ENCODE measurements at places on chromosomes 12 and 14. TPM values are rescaled to one million over a fixed set of nuclear protein-coding genes. Genes with fewer than 3 reads are reported as not detected.

DNA sequence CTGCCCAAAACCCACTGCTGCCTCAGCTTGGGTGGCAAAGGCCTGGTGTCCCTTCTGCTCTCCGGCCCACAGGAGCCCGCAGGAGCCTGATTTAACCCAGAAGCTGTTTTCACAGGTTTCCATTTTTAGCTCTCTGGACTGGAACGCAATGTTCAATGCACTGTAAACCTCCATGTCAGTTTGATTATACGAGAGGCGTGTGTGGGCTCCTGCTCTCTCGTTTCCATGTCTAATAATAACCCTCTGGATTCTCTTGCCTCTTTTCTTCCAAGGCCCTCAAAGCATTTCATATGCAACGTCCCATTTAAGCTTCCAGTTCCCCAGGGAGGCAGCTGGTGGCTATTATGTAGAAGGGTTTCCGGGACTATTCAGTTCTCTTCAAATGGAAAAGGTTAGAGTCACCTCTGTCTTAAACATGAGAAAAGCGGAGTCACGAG, 161.1 kb downstream of the SUDS3 start:
- no peaks in the 10 kb centered on the region for H3K36me3 ChIP-seq
- no peak for DNase-seq
- no peaks in the 10 kb centered on the region for H3K4me1 ChIP-seq
- no peak overlapping the region for H3K4me3 ChIP-seq
- H3K27ac ChIP-seq, result no peak overlapping the region

Gene TBC1D30
- polyA plus RNA-seq, result 0.13 TPM

GRCh38 chr14:77276959-77277358, 6.0 kb upstream of the NGB start:
- no peak for DNase-seq
- H3K4me1 ChIP-seq, result no peaks in the 10 kb centered on the region
- H3K4me3 ChIP-seq, result no peak overlapping the region
- H3K27me3 ChIP-seq, result no peaks in the 10 kb centered on the region

Gene SLC6A15
- not detected for polyA plus RNA-seq

GRCh38 chr14:86654558-86655184, 1124.7 kb downstream of the FLRT2 start:
- H3K4me1 ChIP-seq, result no peaks in the 10 kb centered on the region
- no peak overlapping the region for H3K4me3 ChIP-seq
- H3K27me3 ChIP-seq, result no peaks in the 10 kb centered on the region
- DNase-seq, result no peak

DNA sequence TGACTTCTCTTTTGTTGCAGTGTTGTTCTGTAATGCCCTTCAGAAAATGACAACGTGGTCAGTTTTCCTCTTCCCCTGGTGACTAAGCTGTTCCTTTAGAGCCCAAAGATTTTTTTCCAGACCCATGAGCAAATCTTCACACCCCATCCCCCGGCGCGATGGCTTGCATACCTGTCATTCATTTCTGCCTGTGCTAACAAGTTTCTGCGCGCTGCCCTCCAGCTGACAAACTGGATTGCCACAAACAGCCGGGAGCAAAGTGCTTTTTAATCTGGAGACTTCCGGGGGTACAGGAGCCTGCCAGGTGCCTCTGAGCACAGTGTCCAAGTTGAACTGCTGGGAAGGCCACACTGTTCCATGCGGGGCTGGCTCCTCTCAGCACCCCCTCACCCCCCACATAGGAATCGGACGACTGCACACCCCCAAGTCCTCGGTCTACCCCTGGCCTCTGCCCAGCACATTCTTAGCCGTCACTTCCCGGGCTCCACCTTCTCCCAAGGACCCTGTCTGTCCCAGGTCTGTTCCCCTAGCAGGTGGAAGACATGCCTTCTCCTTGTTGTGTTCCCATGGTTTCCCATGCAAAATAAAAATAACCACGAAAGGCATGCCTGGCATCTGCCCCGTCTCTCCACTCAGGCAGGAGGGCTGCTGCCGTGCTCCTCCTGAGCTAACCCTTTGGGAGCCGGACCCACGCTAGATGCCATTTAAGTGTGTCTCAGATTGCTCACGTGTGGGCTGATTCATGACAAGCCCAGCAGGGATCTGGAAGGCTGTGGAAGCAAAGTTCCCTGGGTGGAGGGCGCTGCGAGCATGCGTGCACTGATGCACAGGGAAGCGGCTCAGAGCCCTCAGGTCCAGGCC, 14.1 kb downstream of the RILPL1 start:
- no peaks in the 10 kb centered on the region for H3K4me1 ChIP-seq
- no peak for DNase-seq
- H3K36me3 ChIP-seq, result peaks cover 3% of the 10 kb centered on the region
- no peak overlapping the region for H3K4me3 ChIP-seq
- no peaks in the 10 kb centered on the region for H3K27me3 ChIP-seq

Gene ERC1
- 15.9 TPM for polyA plus RNA-seq

Gene DNAH10
- polyA plus RNA-seq, result 0.06 TPM

- H3K27me3 ChIP-seq, result no peaks in the 10 kb centered on the region
- DNase-seq, result no peak
- no peaks in the 10 kb centered on the region for H3K4me1 ChIP-seq
- no peaks in the 10 kb centered on the region for H3K36me3 ChIP-seq
Observed at GRCh38 chr12:34598352-34598827, 576.1 kb downstream of the ALG10 start.

DNA sequence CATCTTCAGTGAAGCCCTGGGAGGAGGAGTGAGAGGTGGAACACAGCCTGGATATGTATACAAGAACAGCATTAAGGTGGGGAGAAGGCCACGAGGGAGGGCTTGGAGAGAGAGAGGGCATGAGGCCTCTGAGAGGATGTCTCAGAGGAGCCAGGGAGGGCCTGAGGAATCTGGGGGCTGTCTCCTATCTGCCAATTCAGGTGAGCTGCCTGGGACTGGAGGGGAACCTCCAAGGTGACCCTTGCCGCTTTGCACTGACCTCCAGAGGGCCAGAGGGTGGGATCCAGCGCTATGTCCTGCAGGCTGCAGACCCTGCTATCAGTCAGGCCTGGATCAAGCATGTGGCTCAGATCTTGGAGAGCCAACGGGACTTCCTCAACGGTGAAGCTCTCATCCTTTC, 4.4 kb downstream of the ARHGEF25 start:
- H3K27me3 ChIP-seq, result peaks cover 17% of the 10 kb centered on the region
- H3K4me1 ChIP-seq, result peaks cover 18% of the 10 kb centered on the region
- no peak for DNase-seq

GRCh38 chr14:23300687-23301223, 1.9 kb downstream of the PPP1R3E start:
- H3K27me3 ChIP-seq, result no peaks in the 10 kb centered on the region
- H3K4me1 ChIP-seq, result peaks cover 15% of the 10 kb centered on the region
- no peaks in the 10 kb centered on the region for H3K36me3 ChIP-seq
- H3K27ac ChIP-seq, result peak overlapping the region; percentile 95
- H3K4me3 ChIP-seq, result peak overlapping the region; percentile 42

DNA sequence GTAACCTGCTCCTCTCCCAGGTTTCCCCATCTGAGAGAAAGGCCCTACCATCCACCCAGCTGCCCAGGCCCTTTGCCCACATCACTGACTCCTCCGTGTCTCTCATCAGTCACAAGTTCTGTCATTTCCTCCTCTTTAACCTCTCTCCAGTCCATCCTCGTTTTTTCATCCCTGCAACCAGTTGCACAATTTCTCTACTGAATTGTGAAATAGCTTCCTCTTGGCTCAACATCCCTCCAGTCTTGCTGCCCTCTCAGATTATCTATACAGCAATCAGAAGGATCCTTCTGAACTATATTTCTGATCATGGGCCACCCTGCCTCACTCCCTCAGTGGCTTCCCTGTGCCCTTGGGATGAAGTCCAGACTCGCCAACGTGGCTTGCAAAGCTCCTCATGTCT, 6.8 kb downstream of the FAM161B start:
- no peak overlapping the region for H3K4me3 ChIP-seq
- no peak overlapping the region for H3K27ac ChIP-seq
- no peak for DNase-seq
- H3K4me1 ChIP-seq, result no peaks in the 10 kb centered on the region
- H3K36me3 ChIP-seq, result no peaks in the 10 kb centered on the region

Gene OTUB2
- 0.56 TPM for polyA plus RNA-seq

DNA sequence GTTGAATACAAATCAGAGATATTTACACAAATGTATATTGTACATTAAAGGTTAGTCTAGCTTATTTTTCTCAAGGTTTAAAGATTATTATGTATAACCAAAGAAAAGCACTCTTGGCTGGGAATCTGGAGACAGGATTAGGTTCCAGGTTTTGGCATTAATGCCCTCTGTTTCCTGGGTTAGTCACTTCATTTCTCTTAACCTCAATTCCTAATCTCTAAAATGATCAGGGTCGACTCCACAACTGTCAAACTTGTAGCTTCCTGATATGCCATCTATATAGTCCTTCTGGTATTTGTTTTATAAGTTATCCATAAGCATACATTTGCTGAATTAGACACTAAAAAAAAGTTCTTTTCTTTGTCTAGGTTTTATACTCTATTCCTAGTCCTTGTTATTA, 2.6 kb downstream of the ITPR2 start:
- H3K4me1 ChIP-seq, result peaks cover 16% of the 10 kb centered on the region
- no peaks in the 10 kb centered on the region for H3K27me3 ChIP-seq
- H3K36me3 ChIP-seq, result no peaks in the 10 kb centered on the region

DNA sequence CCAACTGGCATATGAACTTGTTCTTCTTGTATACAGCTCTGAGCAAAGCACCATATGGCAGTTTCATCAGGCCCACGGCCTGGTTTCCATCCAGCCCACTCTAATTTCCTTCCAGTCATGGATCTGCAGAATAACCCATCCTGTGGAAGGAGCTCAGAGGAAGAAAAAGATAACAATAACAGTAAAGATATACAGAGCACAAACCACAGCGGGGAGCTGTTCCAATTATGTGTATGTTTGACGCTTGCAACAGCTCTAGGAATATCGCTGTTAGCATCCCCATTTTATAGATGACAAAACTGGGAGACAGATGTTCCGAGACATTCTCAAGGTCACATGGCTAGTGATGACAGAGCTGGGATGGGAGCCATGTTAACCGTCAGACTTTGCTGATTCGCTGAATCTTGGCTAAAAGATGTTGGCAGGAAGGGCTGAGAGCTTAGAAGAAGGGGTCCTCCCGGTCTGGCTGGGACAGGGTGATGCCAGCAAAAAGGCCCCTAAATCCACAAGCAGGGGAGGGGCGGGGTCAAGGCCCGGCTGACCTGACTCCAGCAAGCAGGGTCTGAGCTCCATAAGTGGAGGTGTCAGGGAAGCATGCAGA, 34.4 kb upstream of the CIPC start:
- no peaks in the 10 kb centered on the region for H3K27me3 ChIP-seq
- no peaks in the 10 kb centered on the region for H3K36me3 ChIP-seq
- H3K4me3 ChIP-seq, result no peak overlapping the region
- DNase-seq, result no peak
- H3K27ac ChIP-seq, result no peak overlapping the region

GRCh38 chr12:29717540-29718100, 66.1 kb downstream of the TMTC1 start:
- H3K4me1 ChIP-seq, result no peaks in the 10 kb centered on the region
- DNase-seq, result no peak
- H3K27ac ChIP-seq, result no peak overlapping the region
- no peak overlapping the region for H3K4me3 ChIP-seq

Gene RGS6
- polyA plus RNA-seq, result not detected

DNA sequence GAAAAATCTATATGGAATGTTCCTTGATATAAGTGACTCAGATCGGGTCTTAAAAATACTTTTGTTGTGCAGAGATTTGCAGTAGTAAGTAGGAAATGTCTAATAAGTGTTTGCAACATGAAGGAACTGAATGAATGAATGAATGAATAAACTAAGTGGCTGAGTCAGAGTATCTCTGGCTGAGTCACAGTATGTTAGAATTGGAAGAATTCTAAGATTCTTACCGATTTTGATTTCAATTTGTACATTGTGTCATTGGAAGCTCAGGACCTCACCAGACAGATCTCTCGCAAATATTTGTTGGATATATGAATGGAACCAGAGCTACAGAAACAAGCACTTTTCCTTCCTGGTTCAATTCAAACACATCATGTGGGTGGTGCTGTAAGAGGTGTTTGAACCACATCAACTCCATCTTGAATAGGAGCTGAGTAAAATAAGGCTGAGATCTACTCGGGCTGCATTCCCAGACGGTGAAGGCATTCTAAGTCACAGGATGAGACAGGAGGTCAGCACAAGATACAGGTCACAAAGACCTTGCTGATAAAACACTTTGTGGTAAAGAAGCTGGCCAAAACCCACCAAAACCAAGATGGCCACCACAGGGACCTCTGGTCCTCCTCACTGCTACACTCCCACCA, 123.9 kb upstream of the FOXN3 start:
- no peak for DNase-seq
- no peak overlapping the region for H3K4me3 ChIP-seq
- no peaks in the 10 kb centered on the region for H3K27me3 ChIP-seq
- peaks cover 14% of the 10 kb centered on the region for H3K4me1 ChIP-seq
- no peaks in the 10 kb centered on the region for H3K36me3 ChIP-seq

Gene CCDC38
- 0.08 TPM for polyA plus RNA-seq

Gene SLCO1C1
- polyA plus RNA-seq, result not detected

GRCh38 chr12:65306366-65307168, 28.1 kb downstream of the MSRB3 start:
- no peak for DNase-seq
- no peaks in the 10 kb centered on the region for H3K4me1 ChIP-seq
- H3K4me3 ChIP-seq, result no peak overlapping the region
- H3K27me3 ChIP-seq, result no peaks in the 10 kb centered on the region
- H3K27ac ChIP-seq, result no peak overlapping the region

- no peak for DNase-seq
- no peak overlapping the region for H3K27ac ChIP-seq
- no peaks in the 10 kb centered on the region for H3K4me1 ChIP-seq
- no peaks in the 10 kb centered on the region for H3K27me3 ChIP-seq
- H3K36me3 ChIP-seq, result no peaks in the 10 kb centered on the region
- H3K4me3 ChIP-seq, result no peak overlapping the region
Observed at GRCh38 chr12:106942775-106943174, 12.9 kb upstream of the TMEM263 start.
